Neural crest cell (in vitro differentiated cells): ENCODE measurements at places on chromosomes 12 and 14. TPM values are rescaled to one million over a fixed set of nuclear protein-coding genes. Genes with fewer than 3 reads are reported as not detected.

GRCh38 chr14:65495196-65495595 is 82.7 kb downstream of the FUT8 start:
- H3K36me3 ChIP-seq, result peaks cover 6% of the 10 kb centered on the region
- no peak overlapping the region for H3K27ac ChIP-seq
- no peaks in the 10 kb centered on the region for H3K27me3 ChIP-seq
- H3K4me1 ChIP-seq, result peaks cover 9% of the 10 kb centered on the region
- DNase-seq, result no peak

DNA sequence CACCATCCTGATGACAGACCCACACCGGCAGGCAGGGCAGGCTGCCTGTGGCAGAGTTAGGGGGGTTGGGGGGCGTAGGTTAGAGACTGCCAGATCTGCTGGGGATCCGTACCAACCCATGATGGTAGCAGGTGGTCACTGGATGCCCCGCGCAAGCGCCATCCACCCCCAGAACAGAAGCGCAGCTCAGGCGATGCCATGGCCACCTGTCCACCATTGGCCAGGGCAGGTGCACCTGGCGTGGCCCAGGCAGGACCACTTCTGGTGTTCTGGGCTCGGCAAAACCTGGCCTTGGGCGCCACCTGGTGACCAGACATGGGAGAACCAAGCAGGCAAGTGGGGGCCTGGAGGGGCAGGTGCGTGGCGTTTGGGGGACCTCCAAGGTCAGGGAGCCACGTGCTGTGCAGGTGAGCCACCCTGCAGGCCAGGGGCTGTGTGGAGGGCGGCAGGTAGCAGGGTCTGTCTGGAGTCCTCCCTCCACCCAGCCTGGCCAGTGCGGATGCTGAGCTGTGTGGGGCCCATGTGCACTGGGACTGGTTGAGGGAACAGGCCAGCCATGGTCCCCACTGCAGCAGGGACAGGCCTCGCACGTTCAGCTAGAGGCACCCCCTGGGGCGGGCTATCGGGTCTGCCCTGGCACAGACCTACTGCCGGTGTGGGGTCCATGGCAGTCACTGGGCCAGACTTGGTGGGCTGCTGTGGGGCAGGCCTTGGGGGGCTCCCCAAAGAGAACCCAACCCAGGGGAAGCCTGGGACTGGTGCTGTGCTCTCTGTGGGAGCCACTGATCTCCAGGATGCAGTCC is 15.6 kb downstream of the BAG5 start:
- no peaks in the 10 kb centered on the region for H3K27me3 ChIP-seq
- H3K27ac ChIP-seq, result no peak overlapping the region
- H3K4me1 ChIP-seq, result peaks cover 18% of the 10 kb centered on the region
- H3K4me3 ChIP-seq, result no peak overlapping the region
- no peaks in the 10 kb centered on the region for H3K36me3 ChIP-seq
- peak; percentile 78 for DNase-seq

- H3K27me3 ChIP-seq, result no peaks in the 10 kb centered on the region
- H3K4me1 ChIP-seq, result peaks cover 23% of the 10 kb centered on the region
- peak; percentile 66 for DNase-seq
- H3K4me3 ChIP-seq, result peak within 1 kb of the TSS; percentile 96
- H3K27ac ChIP-seq, result peak within 1 kb of the TSS; percentile 92
Measured at GRCh38 chr12:26195250-26195640, at the start of gene SSPN. Gene SSPN (plus strand): TSS chr12:26195573. CDS start chr12:26195673, 100 bp downstream.

- H3K4me3 ChIP-seq, result no peak overlapping the region
- H3K27me3 ChIP-seq, result no peaks in the 10 kb centered on the region
- H3K4me1 ChIP-seq, result no peaks in the 10 kb centered on the region
- no peaks in the 10 kb centered on the region for H3K36me3 ChIP-seq
Measured at GRCh38 chr14:96268431-96269358, 12.7 kb downstream of the BDKRB1 start.

GRCh38 chr14:91399868-91400640 is 17.6 kb downstream of the CCDC88C start:
- peaks cover 43% of the 10 kb centered on the region for H3K4me1 ChIP-seq
- peaks cover 3% of the 10 kb centered on the region for H3K36me3 ChIP-seq
- no peak overlapping the region for H3K27ac ChIP-seq

DNA sequence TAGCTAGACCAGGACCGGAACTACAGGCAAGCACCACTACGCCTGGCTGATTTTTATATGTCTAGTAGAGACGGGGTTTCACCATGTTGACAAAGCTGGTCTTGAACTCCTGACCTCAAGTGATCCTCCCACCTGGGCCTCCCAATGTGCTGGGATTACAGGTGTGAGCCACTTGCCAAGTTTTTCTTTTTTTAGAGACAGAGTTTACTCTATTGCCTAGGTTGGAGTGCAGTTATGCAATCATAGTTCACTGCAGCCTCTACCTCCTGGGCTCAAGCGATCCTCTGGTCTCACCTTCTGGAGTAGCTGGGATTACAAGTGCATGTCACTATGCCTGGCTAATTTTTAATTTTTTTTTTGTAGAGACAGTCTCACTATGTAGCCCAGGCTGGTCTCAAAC is 201.5 kb upstream of the TBX3 start:
- H3K27ac ChIP-seq, result no peak overlapping the region
- H3K4me1 ChIP-seq, result no peaks in the 10 kb centered on the region
- H3K27me3 ChIP-seq, result peaks cover 4% of the 10 kb centered on the region
- no peak for DNase-seq

DNA sequence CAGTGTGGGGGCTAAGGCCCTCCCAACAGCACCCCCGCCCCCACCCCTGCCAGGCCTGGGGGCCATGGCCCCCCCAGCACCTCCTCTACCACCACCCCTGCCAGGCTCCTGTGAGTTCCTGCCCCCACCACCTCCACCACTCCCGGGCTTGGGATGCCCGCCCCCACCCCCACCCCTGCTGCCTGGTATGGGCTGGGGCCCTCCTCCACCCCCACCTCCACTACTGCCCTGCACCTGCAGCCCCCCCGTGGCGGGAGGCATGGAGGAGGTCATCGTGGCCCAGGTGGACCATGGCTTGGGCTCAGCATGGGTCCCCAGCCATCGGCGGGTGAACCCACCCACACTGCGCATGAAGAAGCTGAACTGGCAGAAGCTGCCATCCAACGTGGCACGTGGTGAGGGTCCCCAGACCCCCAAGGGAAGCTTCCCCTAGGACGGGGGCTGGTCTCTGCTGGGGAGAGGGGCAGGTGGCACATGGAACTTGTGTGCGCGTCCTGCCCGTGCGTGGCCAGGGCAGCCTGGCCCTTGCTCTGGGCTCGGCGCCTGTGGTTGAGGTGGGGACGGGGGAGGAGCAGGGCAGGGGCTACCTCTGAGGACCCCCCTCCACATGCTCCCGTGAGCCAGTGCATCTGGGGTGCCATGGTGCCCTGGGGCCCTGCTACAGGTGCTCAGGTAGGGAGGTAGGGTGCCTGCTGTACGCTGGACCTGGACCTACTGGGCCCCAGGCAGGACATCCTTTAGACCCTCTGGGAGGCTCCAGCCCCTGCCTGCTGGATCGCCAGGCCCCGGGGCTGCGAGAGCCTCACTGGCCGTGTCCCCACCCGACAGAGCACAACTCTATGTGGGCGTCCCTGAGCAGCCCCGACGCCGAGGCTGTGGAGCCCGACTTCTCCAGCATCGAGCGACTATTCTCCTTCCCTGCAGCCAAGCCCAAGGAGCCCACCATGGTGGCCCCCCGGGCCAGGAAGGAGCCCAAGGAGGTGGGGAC is 16.1 kb upstream of the ADSS1 start:
- H3K27me3 ChIP-seq, result no peaks in the 10 kb centered on the region
- H3K36me3 ChIP-seq, result peaks cover 6% of the 10 kb centered on the region
- peaks cover 4% of the 10 kb centered on the region for H3K4me1 ChIP-seq
- H3K4me3 ChIP-seq, result no peak overlapping the region

DNA sequence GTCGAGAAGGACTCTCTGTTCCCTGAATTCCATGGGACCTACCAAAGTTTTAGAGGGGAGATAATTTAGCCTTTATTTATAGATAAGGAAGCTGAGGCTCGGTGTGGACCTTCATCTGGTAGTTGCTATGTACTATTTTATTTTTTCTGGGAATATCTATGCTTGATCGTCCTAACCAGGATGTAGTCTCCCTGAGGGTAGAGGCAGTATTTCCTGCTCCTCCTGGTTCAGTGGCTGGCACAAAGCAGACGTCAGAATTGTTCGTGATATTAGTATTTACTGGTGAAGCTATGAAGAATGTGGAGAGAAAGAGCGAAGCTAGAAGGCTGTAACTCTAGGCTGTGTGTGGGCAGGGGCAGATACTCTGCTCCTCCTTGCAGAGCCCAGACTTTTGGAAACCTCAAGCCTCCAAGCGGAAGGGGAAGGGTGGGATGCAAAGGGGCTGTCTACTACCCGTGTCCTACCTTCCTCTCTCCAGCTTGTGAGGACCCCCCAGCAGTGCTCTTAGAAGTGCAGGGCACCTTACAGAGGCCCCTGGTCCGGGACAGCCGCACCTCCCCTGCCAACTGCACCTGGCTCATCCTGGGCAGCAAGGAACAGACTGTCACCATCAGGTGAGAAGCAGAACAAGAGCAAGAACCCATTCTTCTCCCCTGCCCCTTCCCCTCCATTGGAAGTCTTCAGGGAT is 1.4 kb downstream of the LRP10 start:
- H3K27ac ChIP-seq, result no peak overlapping the region
- DNase-seq, result no peak
- peak overlapping the region; percentile 87 for H3K4me3 ChIP-seq
- peaks cover 16% of the 10 kb centered on the region for H3K4me1 ChIP-seq
- H3K27me3 ChIP-seq, result no peaks in the 10 kb centered on the region

DNA sequence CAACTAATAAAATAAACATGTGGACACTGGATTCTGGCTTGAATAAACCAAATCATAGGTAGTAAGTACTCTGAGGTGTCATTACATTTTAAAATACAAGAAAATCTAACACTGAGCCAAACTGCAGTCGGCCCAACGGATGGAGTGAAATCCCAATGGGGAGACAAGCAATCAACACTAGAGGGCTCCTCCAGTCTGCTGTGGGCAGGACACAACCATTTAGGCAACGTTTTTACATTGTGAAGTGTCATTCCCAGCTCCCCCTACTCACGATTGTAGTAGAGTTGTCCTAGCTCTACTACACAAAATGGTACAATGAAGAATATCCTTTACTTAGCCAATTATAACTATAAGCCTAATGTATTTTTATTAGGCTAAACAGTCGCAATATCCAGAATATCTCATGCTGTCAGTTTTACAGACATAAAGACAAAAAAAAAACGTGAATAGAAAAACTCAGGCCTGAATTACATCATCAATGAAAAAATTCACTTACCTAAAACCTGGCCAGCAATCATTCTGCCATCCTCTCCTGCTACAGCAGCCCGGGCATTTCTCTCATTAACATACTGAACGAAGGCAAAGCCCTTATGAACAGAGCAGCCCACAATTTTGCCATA is 35.7 kb downstream of the HNRNPC start:
- H3K27ac ChIP-seq, result no peak overlapping the region
- peaks cover 25% of the 10 kb centered on the region for H3K36me3 ChIP-seq
- H3K4me1 ChIP-seq, result peaks cover 32% of the 10 kb centered on the region
- peak overlapping the region; percentile 14 for H3K4me3 ChIP-seq
- no peaks in the 10 kb centered on the region for H3K27me3 ChIP-seq

- peak; percentile 51 for DNase-seq
- H3K36me3 ChIP-seq, result no peaks in the 10 kb centered on the region
- H3K4me1 ChIP-seq, result peaks cover 15% of the 10 kb centered on the region
Measured at GRCh38 chr14:39469094-39469710, 37.0 kb upstream of the FBXO33 start.

DNA sequence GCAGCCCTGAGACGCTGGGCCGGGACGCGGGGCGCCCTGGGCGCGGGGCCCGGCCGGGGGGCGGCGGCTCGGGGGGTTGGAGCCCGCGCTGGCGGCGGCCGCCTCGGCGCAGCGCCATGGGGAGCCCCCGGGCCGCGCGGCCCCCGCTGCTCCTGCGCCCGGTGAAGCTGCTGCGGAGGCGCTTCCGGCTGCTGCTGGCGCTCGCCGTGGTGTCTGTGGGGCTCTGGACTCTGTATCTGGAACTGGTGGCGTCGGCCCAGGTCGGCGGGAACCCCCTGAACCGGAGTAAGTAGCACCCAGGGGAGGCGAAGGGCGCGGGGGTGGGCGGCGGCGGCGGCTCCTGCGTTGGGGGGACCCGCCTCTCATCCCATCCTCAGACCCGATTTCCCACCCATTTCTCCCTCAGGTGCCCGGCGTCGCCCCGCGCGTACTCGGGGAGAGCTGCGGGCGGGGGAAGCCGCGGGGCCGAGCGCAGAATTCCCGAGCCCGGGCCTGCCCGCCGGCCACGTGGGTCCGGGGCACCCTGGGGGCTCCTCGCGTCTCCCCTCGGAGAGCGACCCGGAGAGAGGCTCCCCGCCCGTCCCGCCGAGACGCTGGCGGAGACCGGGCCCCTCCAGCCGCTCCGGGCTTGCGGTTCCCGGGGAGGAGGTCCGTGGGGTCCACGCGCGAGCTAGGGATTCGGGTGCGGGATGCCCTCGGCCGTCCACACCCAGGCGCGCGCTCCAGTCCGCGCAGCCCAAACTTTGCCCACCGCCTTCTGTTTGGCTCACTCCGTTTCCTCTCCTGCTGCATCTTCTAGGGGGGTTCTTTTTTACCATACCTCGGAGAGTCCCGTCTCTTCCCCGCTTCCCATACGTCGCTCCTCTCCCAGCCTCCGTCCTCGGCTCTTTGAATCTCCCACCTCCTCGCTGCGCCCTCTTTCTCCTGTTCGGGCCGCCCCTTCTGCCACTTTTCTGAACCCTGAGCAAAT is 807 bp downstream of the B4GALNT3 start:
- peaks cover 9% of the 10 kb centered on the region for H3K4me1 ChIP-seq
- H3K4me3 ChIP-seq, result peak overlapping the region; percentile 86
- DNase-seq, result peak; percentile 14
- no peak overlapping the region for H3K27ac ChIP-seq

DNA sequence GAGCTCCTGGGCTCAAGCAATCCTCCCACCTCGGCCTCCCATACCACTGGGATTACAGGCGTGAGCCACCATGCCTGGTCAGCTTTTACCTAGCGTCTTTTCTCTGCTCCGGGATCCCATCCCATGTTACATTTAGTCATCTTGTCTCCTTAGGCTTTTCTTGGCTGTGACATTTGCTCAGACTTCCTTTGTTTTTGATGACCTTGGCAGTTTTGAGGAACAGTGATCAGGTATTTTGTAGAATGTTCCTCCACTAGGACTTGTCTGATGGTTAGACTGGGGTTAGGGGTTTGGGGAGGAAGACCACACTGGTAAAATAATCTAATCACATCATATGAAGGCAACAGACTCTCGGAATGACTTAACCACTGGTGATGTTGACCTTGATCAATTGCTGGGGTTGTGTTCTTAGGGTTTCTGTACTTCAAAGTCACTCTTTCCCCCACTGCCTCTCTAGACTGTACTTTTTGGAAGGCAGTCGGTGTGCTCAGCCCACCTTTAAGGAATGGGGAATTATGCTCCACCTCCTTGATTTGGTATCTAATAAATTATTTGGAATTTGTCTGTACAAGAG is 48.4 kb downstream of the RIN3 start:
- H3K36me3 ChIP-seq, result peaks cover 5% of the 10 kb centered on the region
- H3K4me1 ChIP-seq, result peaks cover 3% of the 10 kb centered on the region
- H3K27ac ChIP-seq, result no peak overlapping the region
- H3K4me3 ChIP-seq, result no peak overlapping the region
- no peaks in the 10 kb centered on the region for H3K27me3 ChIP-seq

DNA sequence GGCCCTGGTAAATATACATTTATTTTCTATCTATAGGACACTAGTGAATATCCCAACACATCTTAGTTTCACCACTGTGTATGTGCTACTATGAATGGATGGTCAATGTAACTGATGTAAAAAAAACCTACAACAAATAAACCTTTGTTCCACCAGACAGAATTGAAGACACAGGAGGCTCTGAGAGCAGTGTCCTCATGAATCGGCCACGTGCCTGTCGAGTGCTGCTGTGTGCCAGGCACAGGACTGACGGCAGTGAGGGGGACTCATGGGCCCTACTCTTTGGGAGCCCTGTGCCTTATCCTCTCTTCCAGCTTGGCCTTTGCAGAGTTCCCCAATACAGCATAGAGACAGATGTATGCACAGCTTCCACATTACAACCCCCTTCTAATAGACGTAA is 18.2 kb downstream of the CINP start:
- no peak for DNase-seq
- no peaks in the 10 kb centered on the region for H3K4me1 ChIP-seq
- H3K27me3 ChIP-seq, result no peaks in the 10 kb centered on the region

The PRKD1 gene
- 12.4 and 13.5 TPM in 2 replicates for total RNA-seq

The NRIP2 gene
- not detected in 2 replicates for total RNA-seq

The PLEKHD1 gene
- total RNA-seq, result 0.14 TPM in 1 of 2 replicates, not detected in the other

The TMTC1 gene
- total RNA-seq, result 13.1 and 13.2 TPM in 2 replicates
